Vagina (tissue), 2 donors: ENCODE measurements at places on chromosomes 3 and 15. TPM values are rescaled to one million over a fixed set of nuclear protein-coding genes. Genes with fewer than 3 reads are reported as not detected.
A peak's percentile ranks its signal among the peaks of the same experiment; 100 is the strongest.

Gene SLC26A6
- 35.1 TPM for total RNA-seq

DNA sequence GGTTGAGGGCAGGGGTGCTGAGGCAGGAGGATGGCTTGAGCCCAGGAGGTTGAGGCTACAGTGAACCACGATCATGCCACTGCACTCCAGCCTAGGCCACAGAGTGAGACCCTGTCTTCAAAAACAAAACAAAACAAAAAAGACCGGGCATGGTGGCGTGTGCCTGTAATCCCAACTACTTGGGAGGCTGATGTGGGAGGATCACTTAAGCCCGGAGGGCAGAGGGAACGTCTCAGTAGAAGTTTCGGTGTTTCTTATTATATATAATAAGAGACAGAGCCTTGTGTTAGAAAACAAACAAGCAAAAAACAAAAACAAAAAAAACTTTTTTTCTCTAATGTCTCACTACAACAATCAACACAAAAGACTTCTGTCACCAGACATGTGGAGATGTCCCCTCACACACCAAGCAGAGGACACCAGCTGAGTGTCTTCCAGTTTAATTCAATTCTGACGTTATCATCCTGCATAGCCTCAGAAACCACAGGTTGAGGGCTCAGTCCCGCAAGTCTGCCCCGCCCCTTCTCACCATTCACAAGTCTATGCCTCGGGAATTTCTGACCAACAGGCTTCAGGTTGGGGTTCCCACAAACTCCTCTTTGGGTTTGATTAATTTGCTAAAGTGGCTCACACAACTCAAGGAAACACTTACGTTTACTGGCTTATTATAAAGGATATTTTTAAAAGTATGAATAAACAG is 24.0 kb upstream of the EIF4A2 start:
- DNase-seq, result no peak

- DNase-seq, result no peak
Measured at GRCh38 chr3:99248130-99248529, 346.6 kb upstream of the DCBLD2 start.

Gene GPR160
- 1.2 TPM for total RNA-seq

DNA sequence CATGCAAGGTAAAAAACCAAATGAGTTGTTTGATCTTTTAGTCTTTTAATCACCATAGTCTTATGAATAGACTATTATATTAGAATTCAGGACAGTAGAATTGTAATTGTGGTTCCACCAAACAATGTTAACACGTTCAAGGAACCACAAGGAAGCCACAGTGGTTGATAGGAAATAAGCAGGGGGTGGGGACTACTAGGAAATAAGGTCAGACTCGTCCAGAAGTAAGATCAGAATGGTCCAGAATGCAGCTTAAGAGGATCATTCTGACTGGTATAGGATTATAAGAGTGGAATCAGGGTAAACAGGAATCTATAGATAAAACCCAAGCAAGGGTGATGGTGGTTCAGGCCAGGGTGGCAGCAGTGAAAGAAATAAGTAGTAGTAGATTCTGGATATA is 7.5 kb downstream of the MYNN start:
- no peak for DNase-seq

- DNase-seq, result no peak
Measured at GRCh38 chr3:140950144-140950543, 8.5 kb downstream of the SLC25A36 start.

DNA sequence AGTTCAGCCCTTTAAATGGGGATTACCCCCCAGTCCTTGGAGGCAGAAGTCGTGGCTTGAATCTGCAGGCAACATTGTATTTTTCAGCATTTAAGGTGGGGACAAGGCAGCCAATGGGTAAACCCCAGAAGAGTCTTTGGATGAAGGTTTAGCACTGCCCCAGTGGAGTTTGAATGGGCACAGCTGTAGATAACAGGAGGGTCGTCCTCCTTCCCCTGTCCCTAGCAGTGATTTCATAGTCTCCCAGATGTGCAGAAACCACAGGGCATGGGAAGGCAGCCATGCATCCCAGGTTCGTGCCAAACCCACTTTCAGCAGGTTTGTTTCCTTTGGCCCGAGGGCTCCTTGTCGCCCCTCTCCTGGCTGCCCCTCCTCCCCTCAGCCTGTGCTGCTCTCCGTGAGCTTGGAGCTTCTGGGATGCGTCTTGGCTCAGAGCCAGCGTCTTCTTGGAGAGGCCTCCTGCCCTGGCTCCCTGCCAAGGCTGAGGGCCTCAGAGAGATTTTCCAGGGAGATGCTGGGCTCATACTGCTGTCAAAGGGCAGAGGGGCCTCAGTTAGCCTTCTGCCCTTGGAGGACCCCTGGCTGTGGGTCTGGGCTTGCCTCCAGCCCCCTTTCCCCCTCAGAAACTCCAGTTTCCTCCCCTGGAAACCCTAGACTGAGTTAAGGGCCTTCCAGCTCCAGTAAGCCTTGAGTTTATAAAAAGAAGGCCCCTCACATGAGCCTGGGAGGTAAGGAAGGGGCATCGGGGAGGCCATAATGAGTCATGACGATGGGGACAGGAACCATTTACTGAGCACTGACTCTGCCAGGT is 48.9 kb upstream of the POLG start:
- no peak for DNase-seq

DNA sequence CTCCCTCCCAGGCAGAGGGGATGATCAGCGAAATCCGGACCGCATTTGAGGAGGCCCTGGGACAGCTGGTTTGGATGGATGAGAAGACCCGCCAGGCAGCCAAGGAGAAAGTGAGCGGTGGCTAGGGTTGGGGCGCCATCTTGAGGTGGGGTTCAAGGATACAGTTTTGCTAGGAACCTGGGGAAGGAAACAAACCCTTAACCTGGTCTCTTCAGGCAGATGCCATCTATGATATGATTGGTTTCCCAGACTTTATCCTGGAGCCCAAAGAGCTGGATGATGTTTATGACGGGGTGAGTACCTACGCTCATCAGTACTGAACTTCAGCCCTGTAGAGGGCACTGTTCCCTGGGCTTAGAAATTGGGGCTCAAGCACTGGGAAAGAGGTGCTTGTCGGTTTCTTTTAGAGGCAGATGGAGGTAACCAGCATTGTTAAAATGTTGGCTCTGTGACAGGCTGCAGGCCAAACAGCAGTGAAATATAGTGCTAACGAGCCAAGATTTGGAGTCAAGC is 9.6 kb upstream of the PSMD2 start:
- no peak for DNase-seq

- DNase-seq, result no peak
Measured at GRCh38 chr15:70316059-70316600, 218.4 kb upstream of the TLE3 start.

Gene JMJD7
- total RNA-seq, result 26.3 TPM

- no peak for DNase-seq
Measured at GRCh38 chr15:74175271-74176191, 2.0 kb downstream of the ISLR start.

- no peak for DNase-seq
Measured at GRCh38 chr3:153880493-153880892, 240.7 kb upstream of the ARHGEF26 start.

Gene PODXL2
- total RNA-seq, result 2.9 TPM

Gene CKMT1B
- 29.7 TPM for total RNA-seq

GRCh38 chr3:161199926-161200325 is 21.2 kb upstream of the NMD3 start:
- DNase-seq, result no peak

- DNase-seq, result peak; percentile 42
Measured at GRCh38 chr15:89556413-89557262, 18.6 kb upstream of the TICRR start.

GRCh38 chr15:99511531-99511865 is 54.3 kb upstream of the MEF2A start:
- no peak for DNase-seq

Gene ITGA11
- 15.5 TPM for total RNA-seq

GRCh38 chr15:44536302-44536961 is 515 bp upstream of the EIF3J start:
- DNase-seq, result peak; percentile 96
